Thoracic aorta (tissue), 2 donors: ENCODE measurements at places on chromosomes 2 and 18. TPM values are rescaled to one million over a fixed set of nuclear protein-coding genes. Genes with fewer than 3 reads are reported as not detected.

- DNase-seq: no peak
Observed at GRCh38 chr18:79584491-79585394, 94.9 kb upstream of the CTDP1 start.

- DNase-seq: no peak
Observed at GRCh38 chr2:46700435-46700834, 215.2 kb downstream of the MCFD2 start.

NUP35 gene
- 15.5 TPM for total RNA-seq

SLC30A3 gene
- total RNA-seq: 4.4 TPM

MYOM1 gene
- 27.2 TPM for total RNA-seq

GRCh38 chr2:64414736-64415435, 39.1 kb upstream of the LGALSL start:
- DNase-seq: no peak

DNA sequence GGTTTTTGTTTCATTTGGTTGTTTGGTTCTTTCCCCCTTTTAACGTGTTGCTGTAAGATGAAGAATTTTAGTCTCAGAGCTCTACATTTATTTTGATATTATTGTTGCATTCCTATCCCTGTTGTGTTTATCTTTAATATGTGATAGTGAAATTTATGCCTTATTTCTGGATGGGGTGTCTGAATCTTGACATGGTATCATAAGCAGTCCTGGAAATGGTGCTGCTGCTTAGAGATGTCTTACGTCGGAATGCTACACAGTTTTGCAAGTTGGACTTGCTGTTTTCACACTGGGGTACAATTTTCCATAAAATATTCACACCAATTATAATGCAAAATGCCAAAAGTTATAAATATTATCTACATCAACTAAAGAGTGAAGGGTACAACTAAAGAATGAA, 164.0 kb downstream of the GPD2 start:
- no peak for DNase-seq

DNA sequence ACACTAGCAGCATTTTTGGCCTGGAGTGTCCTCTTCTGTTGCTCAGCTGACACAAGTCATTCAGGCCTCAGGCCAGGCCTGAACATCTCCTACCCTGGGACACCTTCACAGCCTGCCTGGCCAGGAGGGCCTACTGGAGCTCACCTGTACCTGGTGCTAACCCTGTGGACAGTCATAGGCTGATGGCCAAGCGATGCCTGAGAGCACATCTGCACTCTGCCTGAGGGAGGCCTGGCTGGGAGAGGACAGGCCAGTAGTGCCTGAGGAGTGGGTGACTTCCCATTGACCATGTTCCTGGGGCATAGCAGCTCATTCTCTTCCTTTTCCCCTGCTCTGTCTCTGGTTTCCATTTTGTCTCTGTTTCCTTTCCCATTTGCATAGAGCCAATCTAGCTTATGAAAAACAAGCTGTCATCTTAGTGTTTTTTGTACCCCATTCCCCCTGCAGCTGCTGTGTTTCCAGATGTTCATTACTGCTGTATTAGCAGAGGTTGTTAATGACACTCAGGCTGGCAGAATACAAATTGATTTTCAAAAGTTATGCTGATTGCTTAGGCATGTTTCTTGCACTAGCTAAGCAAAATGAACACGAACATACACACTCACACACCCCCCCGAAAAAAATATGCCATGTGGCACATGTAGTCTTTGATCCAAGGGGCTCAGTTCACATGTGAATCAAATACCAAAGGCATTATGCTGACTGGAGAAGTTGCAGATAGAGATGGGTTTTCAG, 149.7 kb upstream of the HS6ST1 start:
- DNase-seq: no peak

DNA sequence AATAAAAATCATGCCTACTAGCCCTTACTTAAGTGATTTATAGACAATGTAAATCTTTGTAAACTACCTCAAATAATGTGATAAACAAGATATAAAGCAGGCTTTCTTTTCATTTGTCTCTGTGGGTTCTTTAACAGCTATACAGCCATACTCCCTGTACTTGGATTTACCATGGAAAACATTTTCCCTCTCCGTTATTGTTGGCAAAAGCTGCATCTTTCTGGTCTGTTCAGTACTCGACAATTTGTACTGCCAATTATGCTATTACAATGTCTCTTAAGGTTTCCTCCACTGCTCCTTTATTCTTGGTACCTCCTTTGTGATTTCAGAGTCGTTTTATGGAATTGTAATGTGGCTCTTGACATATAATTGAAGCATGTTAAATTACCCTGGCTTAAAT, 426.3 kb upstream of the PKDCC start:
- no peak for DNase-seq

EMILIN2 gene
- total RNA-seq: 27.4 TPM

GRCh38 chr18:6413579-6414117, 1.1 kb downstream of the L3MBTL4 start:
- DNase-seq: no peak

GRCh38 chr2:71936076-71937030, 211.3 kb downstream of the CYP26B1 start:
- no peak for DNase-seq

GRCh38 chr18:75064513-75064905, 144.4 kb downstream of the PTGR3 start:
- DNase-seq: no peak

GRCh38 chr2:44498551-44498950, 136.8 kb downstream of the CAMKMT start:
- DNase-seq: no peak

- no peak for DNase-seq
Observed at GRCh38 chr2:172311921-172312345, 115.5 kb upstream of the ITGA6 start.

ATP6V1B1 gene
- total RNA-seq: 4.4 TPM

FEV gene
- total RNA-seq: not detected

GRCh38 chr2:28380219-28380618, 12.4 kb upstream of the FOSL2 start:
- DNase-seq: no peak
